Glutamatergic neuron (in vitro differentiated cells): ENCODE measurements at places on chromosomes 16 and 17.

- peak; percentile 89 for DNase-seq
Observed at GRCh38 chr16:28326881-28327610, 34.7 kb downstream of the SBK1 start.

DNA sequence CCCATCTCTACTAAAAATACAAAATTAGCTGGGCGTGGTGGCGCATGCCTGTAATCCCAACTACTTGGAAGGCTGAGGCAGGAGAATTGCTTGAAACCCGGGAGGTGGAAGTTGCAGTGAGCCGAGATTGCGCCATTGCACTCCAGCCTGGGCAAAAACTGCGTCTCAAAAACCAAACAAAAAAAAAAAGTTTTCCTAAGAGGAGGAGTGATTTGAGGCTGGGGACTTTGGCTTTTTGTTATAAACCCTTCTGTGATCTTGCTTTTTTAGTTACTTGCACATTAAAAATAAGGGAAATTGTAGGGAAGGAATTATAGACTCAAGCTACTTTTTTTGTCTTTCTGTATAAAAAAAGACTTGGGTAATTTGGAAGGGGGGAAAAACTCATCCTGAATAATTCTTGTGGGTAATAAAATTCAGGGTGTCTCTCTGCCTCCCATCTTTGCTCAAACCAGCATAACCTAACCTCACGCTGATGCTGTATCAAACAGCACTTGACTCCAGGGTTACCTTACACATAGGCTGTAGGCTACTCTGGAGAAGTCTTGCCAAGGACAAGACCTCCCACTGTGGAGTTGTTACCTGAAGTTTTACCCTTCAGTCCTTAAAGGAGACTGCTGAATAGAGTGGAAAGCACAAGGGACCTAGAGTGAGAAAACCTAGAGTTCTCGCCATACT is 1.7 kb upstream of the CDR2 start:
- DNase-seq = no peak

DNA sequence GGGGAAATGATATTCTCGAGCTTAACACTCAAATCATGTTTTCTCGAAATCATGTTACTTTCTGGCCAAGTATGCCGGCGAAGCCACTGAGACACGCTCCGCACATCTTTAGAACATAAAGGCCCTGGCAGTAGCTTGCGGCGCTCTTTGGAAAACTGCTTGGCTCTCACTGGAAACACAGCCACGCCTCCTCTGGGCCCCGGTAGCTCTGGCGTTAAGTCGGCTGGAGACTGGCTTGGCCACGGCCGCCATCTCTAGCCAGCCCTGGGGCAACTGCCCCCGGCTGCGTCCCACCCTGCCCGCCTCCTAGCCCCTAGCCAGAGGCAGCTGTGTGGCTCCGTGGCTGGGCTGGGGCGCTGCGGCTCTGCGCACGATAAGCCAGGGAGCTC is 9.2 kb upstream of the BAIAP2 start:
- no peak for DNase-seq

DNA sequence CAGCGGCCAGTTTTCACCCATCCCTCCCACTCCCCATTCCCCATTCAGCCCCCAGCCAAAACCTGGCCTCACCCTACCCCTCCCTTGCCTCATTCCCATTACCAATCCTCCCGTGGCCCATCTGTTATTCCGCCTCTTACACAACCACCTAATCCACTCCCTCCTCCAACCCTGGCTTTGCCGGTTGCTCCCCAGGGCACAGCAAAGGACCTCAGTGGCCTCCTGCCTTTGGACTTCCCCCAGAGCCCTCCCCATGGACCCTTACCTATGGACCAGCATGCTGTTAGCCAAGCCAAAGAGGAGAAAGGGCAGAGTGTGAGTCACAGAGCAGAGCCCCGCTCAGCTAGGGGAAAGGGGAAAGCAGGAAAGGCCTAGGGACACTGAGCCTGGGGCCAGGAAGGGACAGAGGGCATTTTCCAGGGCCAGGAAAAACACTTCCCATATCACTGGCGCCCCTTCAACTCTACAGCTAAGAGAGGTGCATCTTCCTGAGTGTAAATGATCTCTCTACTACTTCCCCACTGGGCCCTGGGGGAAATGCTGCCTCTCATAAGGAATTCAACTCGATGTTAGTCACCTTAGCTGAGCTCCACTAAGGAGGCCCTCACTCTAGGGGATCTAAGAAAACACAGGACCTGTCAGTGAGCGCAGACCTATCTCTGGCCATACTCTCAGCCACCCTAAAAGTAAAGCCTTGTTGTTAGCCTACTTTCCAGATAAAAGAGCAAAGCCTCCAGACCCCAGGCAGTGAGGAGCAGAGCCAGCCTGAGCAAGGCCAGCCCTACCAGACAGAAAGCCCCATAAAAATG is 10.6 kb downstream of the PEMT start:
- DNase-seq = no peak

- no peak for DNase-seq
Observed at GRCh38 chr17:78114831-78115723, 13.5 kb downstream of the TMC6 start.

GRCh38 chr17:21358682-21359482 is 17.3 kb upstream of the KCNJ12 start:
- no peak for DNase-seq

DNA sequence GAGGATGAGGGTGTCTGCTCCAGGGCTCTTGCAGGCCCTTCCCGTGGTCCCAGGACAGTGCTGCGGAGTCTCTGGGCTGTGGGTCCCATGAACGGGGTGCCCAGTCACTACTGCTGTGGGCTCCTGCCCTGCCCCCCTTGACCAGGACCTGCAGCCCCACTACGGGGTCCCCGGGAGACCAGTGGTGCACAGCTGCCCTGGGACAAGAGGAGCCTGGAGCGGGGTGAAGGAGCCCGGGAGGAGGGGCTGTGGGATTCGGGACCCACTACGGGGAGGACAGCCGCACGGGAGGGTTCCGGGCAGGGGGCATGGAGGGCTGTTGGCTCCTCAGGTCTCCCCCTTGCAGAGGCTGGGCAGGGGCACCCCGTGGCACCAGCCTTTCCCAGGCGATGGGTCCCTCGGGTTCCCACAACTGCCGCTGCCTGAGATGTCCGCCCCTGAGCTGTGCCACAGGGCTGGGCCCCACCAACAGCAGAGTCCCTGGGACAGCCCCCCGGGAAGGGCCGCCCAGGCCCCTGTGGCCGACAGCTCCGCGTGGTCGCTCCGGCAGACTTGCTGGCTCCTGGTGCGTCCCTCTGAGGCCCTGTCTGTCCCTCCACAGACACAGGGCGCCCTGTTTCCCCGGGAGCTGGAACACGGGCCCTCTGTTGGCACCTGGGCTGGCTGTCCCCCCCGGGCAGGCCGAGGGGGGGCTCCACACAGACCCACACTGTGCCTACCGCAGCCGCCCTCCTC is 52.1 kb upstream of the GNG13 start:
- DNase-seq = no peak

DNA sequence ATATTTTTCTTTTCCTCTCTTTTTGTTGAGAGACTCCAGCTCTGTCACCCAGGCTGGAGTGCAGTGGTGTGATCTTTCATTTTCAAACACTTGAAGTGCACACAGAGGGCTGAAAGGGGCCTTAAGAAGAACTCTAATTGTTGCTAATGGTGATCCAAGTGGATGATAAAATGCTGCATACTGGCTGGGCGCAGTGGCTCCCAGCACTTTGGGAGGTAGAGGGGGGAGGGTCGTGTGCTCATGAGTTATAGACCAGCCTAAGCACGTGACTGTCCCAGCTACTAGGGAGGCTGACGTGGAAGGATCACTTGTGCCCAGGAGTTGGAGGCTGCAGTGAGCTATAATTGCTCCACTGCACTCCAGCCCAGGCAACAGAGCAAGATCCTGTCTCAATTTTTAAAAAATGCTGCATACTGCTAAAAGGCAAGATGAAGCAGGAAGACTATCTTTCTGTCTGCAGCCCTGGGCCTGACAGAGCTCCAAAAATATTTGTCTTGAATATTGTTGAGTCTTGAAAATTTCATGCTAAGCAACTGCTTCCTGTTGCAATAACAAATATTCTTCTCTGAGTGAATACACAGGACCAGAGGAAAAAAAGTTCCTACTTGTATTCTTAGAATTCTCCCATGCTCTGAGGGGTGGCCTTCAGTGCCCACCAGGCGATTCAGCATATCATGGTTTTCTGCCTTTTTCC is 63.7 kb upstream of the AKTIP start:
- DNase-seq = no peak
